ENCODE measurements at places on chromosomes 3 and 15. TPM values are rescaled to one million over a fixed set of nuclear protein-coding genes. Genes with fewer than 3 reads are reported as not detected.

Gene LDHAL6B
- polyA plus RNA-seq, result 0.11 TPM

GRCh38 chr3:67653425-67654098, 850 bp downstream of the SUCLG2 start:
- no peak for DNase-seq

DNA sequence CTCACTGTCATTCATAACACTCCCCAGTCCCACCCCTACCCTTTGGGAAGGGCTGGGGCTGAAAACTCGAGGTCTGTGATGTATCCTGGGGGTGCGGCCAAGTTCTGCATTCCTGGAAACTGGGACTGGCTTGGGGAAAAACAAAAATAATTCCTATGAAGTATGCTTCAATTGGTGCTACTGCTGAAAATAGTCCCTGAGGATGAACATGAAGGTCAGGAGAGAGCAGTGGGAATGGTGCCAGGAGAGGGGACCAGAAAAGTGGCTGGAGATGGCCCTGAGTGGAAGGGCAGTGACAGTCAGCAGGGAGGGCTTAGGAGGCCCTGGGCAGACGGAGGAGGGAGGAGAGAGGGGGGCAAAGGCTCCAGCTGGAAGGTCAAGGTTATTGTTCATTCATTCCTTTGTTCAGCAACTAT, 4.8 kb upstream of the ISLR start:
- no peak for DNase-seq

DNA sequence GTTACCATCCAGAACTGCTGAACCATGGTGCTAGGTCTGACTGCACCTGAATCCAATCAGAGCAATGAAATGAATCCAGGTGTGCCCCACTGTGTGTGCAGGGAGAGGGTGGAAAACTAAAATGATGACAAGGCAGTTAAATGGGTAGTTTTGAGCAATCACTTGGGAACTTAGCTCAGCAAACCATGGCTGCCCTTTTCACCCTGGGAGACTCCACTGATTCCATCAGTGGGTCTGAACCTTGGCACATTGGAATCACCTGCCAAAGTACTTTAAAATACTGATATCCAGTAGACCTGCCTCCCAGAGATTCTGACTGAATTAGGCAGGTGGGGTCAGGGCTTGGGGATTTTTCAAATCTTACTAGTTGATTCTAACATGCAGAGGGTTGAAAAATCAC, 59.8 kb upstream of the USP3 start:
- no peak for DNase-seq

- no peak for DNase-seq
These were observed 522.3 kb upstream of the CFAP20DC start for GRCh38 chr3:59572106-59572505.

DNA sequence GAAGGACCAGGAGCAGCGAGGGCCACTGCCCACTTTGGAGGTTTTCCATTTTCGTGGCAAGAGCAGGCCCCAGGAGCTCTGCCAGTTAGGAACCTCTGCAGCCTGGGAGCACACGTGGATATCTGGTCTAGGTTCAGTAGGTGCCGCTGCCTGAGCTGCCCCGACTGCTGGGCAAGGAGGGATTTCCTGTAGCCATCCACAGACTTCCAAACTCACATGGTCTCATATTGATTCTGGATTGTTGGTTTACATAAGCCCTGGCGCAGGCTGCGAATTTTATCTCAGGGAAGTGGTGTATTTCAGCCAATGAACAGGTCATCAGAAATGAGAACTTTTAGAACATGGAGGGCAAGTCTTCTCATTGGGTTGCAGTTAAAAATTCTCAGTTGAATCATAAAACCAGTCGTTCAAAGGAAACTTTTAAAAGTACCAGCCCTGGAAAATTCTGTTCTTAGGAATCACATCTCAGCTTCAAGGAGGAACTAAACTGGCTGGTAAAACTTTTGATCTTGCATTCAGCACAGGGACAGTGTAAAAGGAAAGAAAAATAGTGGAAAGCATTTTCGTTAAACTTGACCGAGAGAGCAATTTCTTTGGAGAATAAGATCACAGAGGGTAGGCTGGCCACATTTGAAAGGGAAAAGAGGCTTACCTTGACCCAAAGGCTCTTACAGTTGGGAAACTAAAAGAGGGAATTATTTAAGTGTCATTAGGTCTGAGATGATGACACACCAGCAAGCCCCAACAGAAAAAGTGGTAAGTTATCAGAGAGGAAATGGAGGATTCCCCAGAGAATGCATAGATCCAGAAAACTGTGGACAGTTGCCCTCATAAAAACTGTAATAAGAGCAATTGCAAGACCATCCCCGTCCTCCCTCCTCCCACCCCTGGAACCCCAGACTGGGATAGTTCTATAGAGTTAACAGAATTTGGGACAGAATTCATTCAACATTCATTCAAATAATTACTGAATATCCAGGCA, 6.4 kb upstream of the RTP3 start:
- DNase-seq, result no peak

DNA sequence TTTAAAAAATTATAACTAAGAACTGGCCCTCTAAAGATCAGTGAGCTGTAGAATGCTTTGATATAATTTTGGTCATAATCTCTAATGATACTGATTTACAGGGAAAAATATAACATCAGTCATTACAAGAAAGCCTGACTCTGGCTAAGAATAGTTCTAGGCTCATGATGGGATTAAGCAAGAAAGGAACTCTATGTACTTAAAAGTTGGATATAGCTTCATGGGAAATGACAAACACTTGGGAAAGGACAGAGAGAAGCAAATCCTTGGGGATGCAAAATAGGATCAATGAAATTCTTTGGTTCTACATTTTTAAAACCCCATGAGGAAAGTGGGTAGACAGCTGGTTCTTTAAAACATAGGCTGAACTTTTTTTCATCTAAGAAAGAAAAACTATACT, 472.7 kb upstream of the NR2F2 start:
- DNase-seq, result no peak

GRCh38 chr3:57019057-57019456, 41.4 kb upstream of the SPATA12 start:
- no peak for DNase-seq

DNA sequence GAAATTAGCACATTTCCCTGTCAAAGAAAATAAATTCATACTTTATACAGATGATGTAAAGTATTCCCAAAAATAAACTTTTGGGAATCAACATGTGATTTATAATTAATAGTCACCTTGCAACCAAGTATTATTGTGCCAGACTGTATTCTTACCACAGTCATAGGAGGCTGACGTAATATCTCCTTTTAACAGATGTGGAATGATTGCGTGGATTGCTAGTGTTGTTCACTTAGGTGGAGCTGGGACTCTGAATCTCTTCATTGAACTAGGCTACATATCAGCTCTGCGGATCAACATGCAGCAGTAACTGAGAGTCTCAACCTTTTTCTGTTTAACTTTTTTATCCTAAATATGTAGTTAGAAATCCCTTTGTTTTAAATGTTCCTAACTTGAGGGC, 37.2 kb downstream of the PXK start:
- DNase-seq, result no peak

GRCh38 chr3:151171145-151171757, 31.8 kb downstream of the GPR171 start:
- no peak for DNase-seq

- DNase-seq, result no peak
These were observed 492.4 kb downstream of the OTOL1 start for GRCh38 chr3:161989012-161989411.

DNA sequence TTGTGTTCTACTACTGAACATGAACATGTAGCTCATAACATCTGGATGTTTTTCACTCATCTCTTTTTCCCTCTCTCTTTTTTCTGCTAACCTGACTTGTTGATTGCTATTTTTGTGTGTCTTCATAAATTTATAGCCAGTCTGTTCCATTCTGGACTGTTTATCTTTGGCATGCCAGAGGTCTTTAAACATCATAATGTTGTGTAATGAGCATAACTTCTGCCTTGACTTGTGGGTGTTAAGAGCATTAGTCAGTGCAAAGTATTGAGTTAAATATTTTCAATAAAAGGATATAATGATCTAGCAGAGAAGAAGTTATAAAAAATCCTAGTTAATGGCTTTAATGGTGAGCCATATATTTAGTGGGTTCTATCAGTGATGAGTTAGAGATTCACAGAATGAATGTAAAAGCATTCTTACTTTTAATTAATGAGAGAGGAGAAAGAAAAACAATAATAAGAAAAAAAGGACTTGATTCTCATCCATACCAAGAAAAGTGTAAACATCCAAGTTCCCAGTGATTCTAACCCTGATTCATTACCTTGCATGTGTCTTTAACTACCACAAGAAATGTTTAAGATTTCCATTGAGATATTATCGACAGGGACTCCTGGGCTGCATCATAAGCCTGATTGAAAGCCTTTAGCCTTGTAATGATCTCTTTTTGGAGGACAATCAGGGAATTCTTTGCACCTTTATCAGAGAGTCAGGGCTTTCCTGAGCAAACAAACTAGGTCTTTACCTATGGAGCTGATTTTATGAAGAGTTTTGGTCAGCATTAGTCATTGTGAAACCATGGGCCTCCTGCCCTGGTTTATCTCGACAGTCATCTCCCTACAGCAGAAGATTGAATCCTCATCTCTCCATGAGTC, 22.9 kb downstream of the MITF start:
- no peak for DNase-seq

DNA sequence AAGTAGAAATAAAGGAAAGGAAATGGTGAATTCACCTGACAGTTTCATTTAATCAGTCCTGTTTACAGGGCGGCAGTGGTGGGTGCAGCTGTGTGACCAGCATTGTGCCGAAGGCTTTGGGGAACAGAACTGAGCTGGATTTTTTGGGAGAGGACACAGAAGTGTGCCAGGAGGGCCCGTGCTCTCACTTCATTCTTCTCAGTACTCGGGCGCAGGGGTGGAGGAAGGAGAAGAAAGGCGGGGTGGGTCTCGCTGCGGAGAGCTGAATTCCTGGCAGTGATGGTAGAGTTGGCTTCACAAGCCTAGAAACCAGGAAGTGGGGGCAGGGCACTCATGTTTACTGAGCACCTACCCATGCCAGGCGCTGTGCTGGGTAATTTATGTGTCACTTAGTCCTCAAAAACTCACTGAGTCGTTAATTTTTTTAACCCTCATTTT, 64.6 kb downstream of the CRTC3 start:
- no peak for DNase-seq

DNA sequence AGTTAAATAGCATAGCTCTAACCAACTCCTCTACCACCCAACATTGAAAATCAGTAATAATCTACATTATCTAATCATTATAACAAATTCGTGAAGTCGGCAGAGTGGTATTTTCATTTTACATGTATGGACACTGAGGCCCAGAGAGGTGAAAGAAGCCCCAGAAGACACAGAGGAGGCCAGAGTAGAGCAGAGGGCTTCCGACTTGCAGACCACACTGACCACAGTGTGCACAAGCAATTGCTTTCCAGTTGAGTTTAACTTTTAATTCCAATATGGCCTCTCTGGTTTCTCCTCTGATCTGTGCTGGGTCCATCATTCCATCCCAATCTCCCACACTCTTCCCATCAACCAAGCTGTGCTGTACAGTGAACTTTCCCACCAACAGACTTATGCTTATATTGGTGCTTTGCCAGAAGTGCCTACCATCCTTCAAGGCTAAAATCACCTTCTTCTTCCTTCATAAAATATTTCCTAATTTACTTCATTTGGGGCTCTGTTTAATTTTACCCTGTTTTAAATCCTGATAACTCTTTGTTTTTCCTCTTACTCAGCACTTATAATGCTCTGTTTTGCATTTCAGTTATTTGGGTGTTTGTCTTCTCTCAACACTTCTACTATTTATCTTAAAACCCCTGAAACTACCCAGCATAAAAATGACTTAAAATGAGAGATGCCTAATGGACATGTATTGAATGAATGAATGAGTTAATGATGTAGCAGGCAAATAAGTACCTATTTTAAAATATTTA, 81.8 kb upstream of the TNFSF10 start:
- DNase-seq, result no peak

DNA sequence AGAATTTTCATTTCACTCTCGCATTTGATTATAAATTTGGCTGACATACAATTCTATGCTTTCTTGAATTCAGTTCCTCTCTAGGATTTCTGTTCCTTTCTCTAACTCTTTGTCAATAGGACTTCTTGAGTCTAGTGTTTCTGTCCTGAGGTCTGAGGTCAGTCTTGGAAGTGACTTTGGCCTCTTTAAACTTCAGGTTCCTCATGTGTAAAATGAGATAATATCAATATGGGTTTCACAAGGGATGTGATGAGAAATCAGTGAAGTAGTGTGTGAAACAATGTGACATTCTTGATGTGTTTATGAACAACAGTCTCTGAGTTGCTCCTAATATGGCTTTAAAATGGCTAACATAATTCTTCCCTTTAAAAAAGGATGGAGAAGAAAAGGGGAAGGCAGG, 92.2 kb downstream of the SV2B start:
- DNase-seq, result no peak

DNA sequence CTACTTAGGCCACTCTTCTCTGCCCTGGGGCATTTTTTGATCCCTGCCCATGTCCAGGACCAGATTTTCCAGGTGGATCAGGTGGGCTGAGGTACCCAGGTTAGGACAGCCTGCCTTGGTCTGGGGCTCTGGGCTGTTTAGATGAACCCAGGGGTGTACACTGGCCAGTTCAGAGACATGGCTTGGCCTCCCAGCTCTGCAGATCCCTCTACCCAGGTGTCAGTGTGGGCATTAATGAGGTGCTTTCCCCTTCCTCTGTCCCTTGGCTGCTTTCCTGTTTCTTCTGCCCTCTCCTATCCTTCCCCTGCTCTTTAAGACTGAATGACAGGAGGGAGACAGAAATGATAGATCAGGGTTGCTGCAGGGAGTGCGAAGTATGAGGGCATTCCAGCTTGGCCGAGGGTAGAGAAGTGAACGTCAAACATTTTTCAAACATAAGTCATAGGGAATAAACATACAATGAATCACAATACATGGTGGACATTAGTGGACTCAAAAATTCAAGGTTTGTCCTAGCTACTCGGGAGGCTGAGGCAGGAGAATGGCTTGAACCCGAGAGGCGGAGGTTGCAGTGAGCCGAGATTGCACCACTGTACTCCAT, 30.5 kb downstream of the RTP1 start:
- no peak for DNase-seq
